H54 (cell line): ENCODE measurements at places on chromosomes 12 and 14.

- no peak for DNase-seq
Observed at GRCh38 chr12:57079821-57080220, 1.2 kb upstream of the NEMP1 start.

GRCh38 chr12:114165921-114166320 is 199.8 kb upstream of the RBM19 start:
- DNase-seq: no peak

GRCh38 chr12:127343940-127344339 is 923.0 kb upstream of the TMEM132C start:
- DNase-seq: no peak

GRCh38 chr14:91835920-91836843 is 31.2 kb downstream of the TC2N start:
- no peak for DNase-seq

DNA sequence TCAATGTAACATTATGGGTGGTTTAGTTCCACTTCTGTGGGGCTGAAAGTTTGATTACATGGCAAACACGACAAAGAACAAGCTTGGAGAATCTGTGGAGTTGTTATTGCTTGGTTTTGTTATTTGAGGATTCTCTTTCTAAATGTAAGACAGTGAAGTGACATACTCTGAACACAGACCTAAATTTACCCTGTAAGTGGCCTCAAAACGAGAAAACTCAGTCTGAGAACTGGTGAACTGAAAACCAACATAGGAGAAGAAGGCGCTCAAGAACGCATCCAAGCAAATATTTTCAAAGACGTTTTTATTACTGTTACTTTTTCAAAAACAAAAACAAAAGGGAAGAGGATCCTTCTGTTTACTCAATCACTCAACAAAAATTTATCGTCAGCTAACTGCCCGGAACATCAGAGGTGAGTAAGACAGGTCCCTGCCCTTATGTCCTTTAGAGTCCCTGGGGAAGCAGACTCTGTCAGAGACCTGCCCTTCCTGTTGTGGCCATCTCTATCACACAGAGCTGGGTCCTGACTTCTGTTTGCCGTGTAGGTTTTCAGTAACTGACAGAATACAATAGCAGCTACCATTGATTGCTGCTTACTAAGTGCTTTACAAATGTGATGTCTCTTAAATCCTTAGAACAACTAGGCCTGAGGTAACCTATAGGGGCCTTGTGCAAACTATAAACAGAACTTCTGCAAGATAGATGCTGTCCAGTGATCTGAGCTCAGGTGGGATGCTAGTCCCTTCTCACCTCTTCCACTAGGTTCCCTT is 79.3 kb upstream of the C12orf71 start:
- no peak for DNase-seq

DNA sequence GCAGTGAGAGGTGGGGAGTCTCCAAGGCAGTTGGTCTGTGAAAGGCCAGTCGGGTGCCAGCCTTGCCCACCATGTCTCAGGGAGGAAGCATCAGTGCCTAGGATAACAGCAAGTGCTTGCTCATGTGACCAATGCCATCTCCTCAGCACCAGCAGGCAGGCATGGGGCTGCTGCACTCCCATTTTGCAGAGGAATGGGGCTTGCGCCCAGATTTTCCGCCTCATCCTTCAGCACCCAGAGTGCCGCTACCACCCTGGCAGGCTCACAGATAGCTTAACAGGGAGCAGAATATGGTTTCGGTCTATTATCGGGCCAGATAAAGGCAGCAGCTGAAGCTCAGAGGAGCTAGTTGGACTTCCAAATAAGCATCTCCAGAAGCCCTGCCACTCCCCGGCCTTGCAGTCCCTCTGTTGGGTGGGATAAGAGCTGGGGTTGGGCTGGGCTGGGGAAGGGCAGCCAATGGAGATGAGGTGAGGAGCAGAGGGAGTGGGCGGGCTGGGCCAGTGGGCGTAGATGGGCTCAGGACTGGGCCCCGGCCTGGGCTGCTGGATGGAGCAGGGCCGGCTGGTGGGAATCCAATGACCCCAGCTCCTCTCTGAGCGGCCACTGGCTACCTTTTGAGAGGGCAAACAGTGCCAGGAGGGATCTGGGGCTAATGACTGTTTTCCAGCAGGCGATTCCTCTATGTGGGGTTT is 8.4 kb upstream of the KRT80 start:
- DNase-seq: no peak

DNA sequence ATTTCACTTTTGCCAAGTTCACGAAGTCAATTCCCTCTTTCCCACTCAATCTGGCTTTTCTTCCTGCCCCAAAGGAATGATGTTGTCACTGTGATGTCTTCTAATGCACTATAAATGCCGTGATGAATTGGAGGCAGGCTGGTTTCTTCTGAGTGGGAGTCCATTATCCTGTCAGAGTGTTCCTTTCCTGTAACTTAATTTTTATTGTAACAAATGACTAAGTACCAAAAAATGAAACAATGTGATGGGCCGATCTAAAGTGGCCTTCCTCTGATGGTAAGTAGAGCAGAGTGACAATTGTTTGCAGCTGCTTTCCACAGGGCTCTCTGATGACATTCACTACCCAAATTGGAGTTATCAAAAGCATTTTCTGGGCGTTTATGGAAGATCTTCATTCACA is 22.2 kb downstream of the TMEM30B start:
- DNase-seq: no peak

DNA sequence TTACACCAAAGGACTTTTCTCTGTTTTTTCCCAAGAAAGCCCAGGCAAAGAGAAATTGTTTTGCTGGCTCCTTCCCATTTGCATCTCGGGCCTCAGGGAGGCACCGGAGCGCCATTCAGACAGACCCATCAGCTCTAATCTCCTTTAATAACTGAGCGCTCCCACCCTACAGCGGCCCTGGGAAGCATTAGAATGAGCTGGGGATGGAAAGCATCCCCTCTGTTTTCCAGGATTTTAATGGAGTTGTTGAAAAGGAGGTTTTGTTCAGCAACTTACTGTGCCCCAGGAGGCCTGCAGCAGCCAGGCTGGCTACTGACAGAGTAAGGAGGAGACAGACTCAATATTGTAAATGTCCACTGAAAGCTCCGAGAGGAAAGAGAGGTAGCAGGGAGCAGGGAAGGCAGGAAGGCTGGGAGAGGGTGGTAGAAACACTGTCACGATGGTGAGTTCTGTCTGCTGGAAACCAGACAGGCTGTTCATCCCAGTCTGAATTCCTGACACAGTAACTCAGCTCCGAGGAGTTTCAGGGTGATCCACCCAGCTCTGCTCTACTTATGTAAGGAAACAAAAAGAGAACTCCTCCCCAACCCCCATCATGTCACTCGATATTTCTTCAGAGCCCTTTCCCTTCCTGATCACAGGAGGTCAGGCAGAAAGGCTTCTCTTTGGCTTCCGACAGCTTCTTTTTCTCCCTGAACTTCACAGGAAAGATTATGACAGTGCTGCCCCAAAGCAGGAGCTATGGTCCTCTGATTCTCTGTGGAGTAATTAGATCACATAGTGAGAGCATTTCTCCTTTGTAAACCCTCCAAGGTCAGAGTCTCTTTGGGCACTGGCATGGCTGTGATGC is 62.5 kb upstream of the TMEM132D start:
- no peak for DNase-seq

- DNase-seq: no peak
Observed at GRCh38 chr12:20409607-20410377, 41.5 kb downstream of the PDE3A start.

DNA sequence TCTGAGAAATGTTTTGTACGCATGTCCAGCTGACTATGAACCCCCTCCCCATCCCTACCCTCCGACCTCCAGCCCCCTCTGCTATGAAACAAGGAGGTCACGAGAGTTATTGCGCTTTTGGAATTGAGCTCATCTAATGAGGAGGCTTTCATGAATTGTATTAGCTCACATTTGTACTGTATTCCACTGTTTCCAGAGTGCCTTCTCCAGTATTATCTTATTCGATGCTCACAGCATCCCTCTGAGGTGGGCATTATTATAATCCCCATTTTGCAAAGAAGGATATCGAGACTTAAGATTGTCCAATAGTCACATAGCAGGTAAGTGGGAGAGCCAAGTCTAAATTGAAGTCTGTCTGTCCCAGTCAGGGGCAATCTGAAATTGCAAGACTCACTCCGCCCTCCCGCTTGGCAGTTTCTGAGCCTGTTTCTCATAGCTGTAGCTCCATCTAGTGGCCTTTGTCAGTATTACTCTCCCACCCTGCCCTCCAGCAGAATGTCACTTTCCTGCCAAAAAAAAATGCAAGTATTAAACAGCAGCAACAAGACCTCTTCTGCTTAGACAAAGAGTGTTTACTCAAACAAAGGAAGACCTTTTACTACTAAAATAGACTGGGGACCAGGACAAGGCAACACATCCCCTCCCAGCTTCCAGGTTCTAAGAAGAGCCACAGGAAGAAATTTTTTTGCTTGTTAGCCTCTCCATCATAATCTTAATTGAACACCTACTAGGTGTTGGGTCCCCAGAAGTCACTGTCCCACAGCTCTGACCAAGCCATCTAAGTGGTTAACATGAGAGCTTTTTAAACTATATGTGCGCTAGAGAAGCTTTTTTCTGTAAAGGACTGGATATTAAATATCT is 48.6 kb upstream of the TMEM233 start:
- DNase-seq: peak; percentile 31

GRCh38 chr14:23632461-23633159 is 3.6 kb upstream of the DHRS2 start:
- no peak for DNase-seq

DNA sequence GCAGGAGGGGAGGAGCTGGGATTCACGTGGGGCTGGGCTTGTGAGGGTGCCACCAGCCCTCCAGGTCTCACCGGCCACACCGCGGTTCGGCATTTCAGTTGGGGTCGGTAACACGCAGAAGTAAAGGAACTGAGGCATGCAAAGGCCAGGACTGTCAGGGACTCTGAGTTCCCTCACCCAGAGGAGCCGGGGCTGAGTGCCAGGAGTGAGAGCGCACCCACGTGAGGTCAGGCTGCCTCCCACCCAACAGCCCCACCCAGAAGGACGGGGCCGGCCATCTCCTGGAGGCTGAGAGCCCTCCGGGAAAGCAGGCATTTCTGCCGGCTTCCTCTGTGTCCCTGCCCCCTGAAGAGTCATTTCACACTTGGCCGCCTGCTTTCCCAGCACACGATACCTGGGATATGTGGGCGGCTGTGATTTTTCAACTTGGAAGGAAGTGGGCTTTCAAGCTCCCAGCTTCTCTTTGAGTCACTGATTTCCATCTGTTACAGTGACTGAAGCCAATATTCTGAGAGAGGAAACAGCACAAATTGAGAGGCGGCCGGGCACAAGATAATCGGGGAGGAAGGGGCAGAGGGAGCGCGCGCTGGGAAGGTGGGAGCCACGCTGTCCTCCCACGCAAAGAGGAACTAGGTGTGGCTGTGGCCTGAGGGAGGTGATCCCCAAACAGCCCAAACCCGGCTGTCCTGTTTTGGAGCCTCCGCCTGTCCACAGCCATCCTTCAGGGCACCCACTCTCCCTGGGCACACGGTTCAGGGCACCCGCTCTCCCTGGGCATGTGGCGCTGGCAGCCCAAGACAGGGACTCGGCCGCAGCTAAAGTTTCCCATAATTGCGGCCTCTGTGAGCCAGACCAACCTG is 19.0 kb downstream of the GALNT9 start:
- no peak for DNase-seq

- DNase-seq: no peak
Observed at GRCh38 chr14:59768855-59769375, 101.7 kb downstream of the RTN1 start.

DNA sequence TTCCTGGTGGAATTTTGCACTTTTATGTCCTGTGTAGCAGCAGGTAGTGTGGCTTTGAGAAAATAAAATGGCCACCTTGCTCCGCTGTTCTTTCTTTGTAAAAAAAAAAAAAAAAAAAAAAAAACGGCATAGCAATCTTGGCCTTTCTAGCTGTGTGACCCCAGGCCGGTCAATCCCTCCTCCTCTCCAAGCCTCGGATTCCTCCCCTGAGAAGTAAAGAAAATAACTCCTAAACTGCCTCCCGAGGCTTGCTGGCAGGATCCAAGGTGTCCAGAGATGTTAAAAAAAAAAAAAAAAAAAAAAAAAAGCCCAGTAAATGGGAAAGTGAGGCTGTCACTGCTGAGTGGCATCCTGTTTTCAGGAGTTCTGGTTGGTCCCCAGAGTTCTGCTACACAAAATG is 23.9 kb upstream of the MAP1LC3B2 start:
- no peak for DNase-seq

- DNase-seq: no peak
Observed at GRCh38 chr12:115791331-115791730, 486.2 kb downstream of the MED13L start.
